Hepatocyte (in vitro differentiated cells): ENCODE measurements at places on chromosomes 2 and 18.

GRCh38 chr2:149662556-149662955 lies 75.0 kb upstream of the MMADHC start:
- no peak for DNase-seq

DNA sequence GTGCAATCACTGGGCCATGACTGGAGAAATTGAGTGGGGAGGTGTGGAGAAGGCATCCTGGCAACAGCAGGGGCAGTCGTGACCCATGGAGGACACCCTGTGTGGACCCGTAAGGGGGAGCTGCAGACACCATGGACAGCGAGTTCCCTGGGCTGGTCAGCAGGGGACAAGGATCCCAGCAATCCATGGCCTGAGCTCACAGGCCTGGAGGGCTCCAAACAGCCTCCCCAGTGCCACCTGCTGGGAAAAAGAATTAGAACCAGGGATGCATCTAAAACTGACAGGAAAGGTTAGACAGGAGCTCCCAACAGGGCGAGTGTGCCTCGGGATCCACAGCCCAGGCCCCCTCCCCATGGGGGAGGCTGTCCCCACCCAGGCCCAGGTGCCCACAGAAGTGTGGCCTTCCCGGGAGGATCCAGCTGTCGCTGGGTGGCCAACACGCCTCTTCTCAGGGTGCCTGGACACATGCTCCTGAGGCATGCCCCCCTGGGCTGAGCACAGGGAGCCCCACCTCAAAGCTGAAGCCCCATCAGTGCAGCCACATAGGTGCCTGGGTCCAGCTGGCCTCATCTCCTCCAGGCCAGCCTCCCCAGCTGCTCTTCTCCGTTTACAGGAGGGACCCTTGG lies 20.5 kb upstream of the KIF1A start:
- DNase-seq, result peak; percentile 88

- DNase-seq, result peak; percentile 12
Observed at GRCh38 chr2:70767079-70767698, 811 bp downstream of the ADD2 start.

DNA sequence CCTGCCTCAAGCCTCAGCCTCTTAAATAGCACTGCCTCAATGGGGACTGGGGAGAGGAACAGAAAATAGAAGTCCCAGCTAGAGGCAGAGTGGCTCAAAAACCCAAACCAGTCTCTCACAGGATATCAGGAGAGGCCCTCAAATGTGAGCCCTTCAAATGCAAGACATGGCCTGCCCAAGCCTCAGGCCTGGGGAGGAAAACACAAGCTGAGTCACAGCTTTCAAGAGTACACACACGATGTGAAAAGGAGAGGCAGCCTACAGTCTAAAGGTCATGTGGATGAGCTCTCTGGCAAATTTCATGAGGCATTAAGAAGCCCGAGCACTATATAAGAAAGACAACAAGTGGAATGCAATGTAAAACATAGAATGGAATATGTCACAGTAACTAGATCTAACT lies 316.6 kb upstream of the MEX3C start:
- DNase-seq, result peak; percentile 48

DNA sequence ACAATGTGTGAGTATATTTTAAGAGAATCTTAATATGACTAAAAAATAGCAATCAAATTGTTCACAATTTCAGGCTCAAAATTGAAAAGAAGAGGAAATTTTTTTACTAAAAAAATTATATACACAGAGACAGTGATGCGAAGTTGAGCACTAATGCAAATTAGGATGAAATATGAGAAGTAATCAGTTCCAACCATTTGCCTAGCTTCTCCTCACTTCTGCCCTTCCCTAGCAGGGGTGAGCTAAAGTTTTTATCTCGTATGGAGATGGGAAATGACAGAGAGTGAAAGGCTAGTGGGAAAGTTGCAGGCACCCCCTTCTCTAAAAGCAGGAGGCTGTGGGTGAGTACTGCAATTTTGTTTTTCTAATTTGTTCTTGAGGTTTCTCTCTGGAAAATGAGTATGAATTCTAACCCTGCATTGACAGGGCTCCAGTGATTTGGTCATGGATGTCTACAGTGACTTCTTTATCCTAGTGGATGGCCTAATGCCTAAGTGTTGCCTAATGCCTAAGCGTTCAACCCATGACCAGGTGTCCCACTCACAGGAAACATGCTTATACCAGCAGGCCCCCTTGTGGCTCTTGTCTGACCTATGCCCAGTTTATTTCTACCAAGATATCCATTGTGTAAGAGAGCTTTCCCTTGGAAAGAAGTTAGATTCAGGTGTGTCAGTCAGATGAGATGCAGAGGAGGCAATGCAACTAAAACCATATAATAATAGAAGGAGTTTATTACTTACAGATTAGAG lies 78.0 kb upstream of the HNMT start:
- DNase-seq, result peak; percentile 57

DNA sequence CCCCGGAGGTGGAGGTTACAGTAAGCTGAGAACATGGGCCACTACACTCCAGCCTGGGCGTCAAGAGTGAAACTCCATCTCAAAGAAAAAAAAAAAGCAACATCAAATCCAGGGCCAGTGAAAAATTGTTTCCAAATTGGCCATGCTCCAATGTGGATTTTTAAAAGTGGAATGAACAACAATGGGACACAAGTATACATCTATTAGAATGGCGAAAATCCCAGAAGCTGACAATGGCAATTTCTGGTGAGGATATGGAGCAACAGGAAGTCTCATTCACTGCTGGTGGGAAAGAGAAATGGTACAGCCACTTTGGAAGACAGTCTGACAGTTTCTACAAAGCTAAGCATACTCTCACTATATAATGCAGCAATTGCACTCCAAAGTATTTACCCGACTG lies 161.4 kb downstream of the UXS1 start:
- DNase-seq, result no peak

GRCh38 chr2:235594041-235594440 lies 100.2 kb downstream of the AGAP1 start:
- peak; percentile 91 for DNase-seq

DNA sequence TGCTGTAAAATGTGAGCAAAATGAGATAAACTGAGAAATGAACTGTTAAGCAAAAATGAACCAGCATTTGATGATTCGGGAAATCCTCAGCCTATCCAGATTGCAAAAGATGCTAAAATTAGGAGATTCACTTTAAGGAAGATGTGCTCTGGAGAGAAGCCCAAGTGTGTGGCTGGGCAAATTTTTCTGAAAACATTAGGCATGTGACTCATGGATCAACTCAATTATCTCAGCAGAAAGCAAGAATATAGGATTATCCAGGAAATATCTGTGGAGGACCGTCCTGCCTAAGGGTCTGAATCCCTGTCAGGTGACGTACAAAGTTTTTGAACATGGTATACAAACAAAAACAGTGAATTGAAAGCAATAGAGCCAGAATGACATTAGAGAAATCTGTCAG lies 1268.3 kb upstream of the TMEFF2 start:
- no peak for DNase-seq

GRCh38 chr2:118539290-118539689 lies 308.2 kb downstream of the EN1 start:
- peak; percentile 46 for DNase-seq

GRCh38 chr18:46174342-46175041 lies 70.3 kb downstream of the HAUS1 start:
- peak; percentile 75 for DNase-seq

DNA sequence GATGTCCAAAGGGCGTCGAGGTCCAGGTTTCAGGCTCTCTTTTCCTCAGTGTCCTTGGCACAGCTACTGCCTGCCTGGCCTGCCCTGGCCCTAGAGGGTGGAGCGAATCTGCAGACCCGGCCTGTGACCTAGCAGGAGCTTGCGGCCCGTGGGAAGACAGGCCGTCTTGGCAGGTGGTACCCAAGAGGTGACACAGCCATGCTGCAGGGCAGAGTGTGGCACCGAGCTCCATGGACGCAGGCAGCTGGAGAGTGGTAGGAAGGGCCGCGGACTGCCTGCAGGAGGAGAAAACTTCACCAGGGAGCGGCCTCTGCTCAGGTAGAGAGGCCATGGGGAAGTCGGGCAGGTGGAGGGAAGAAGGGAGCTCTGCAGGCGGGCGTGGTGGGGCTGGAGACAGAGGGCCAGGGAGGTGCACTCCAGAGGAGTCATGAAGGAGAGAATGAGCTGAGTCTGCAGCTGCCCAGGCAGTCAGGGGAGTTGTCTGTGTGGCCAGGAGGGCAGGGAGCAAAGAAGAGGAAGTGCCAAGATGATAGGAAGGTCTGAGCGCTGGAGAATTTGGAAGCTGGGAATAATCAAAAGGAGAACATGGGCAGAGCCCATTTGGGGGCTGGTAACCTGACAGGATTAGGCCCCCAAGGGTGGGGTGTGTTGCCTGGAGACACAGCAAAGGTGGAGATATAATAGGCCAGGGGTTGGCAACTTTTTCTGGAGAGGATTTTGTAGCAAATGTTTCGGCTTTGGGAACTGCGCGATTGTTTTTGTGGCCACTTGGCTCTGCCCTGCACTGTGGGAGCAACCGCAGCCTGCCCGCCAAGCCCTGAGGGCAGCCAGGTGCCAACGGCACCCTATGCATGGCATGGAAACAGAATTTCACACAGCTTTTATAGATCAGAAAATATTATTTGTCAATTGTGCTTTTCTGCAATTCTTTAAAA lies 154.4 kb upstream of the PXDN start:
- DNase-seq, result no peak

DNA sequence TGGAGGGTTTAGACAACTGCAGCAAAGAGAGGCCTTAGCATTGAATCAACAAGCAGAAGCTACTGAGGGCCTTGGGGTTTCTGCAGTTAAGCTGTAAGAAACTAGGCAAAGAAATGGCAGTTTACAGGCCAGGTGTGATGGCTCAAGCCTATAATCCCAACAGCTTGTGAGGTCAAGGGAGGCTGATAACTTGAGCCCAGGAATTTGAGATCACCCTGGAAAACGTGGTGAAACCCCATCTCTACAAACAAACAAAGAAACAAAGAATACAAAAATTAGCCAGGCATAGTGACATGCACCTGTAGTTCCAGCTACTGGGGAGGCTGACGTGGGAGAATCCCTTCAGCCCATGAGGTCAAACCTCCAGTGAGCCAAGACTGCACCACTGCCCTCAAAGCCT lies 421.6 kb upstream of the CHST9 start:
- no peak for DNase-seq

- DNase-seq, result no peak
Observed at GRCh38 chr18:46061387-46061786, 10.7 kb downstream of the PSTPIP2 start.

GRCh38 chr2:164134336-164134735 lies 398.5 kb upstream of the FIGN start:
- no peak for DNase-seq

- DNase-seq, result no peak
Observed at GRCh38 chr2:43948370-43948769, 47.4 kb downstream of the LRPPRC start.

GRCh38 chr2:3728104-3729054 lies 25.0 kb downstream of the DCDC2C start:
- peak; percentile 72 for DNase-seq
